ENCODE measurements at places on chromosomes 13 and 19. TPM values are rescaled to one million over a fixed set of nuclear protein-coding genes. Genes with fewer than 3 reads are reported as not detected.

Gene DENND1C
- total RNA-seq: not detected

Gene ANKRD27
- 29.6 TPM for total RNA-seq

Gene GEMIN7
- total RNA-seq: 13.2 TPM

Gene TEX101
- total RNA-seq: not detected

Gene KLK14
- not detected for total RNA-seq

Gene PLK5
- not detected for total RNA-seq

Gene MCF2L
- total RNA-seq: 0.39 TPM

Gene IQCN
- total RNA-seq: 1.3 TPM

Gene LILRA6
- total RNA-seq: not detected

Gene MTUS2
- total RNA-seq: not detected

Gene CD33
- not detected for total RNA-seq

Gene COL4A1
- 88.6 TPM for total RNA-seq

Gene PTH2
- not detected for total RNA-seq

Gene TMEM145
- total RNA-seq: not detected

Gene LMTK3
- 0.11 TPM for total RNA-seq

Gene ARID3A
- 7.1 TPM for total RNA-seq

Gene CPAMD8
- total RNA-seq: 1.7 TPM

Gene ZFR2
- not detected for total RNA-seq

Gene OVOL3
- total RNA-seq: not detected

Gene SLC10A2
- total RNA-seq: not detected

Gene TTC9B
- not detected for total RNA-seq

Gene IFNL1
- total RNA-seq: not detected

Gene DHDH
- 0.13 TPM for total RNA-seq

Gene CCDC70
- total RNA-seq: not detected

Gene TDRD12
- 1.4 TPM for total RNA-seq

Gene C19orf33
- total RNA-seq: 1.6 TPM

Gene CNMD
- 0.13 TPM for total RNA-seq

Gene CCNA1
- 0.22 TPM for total RNA-seq

Gene CCDC169
- 2.6 TPM for total RNA-seq

Gene PCDH9
- total RNA-seq: 4.1 TPM
